ENCODE measurements at places on chromosomes 13 and 19.

DNA sequence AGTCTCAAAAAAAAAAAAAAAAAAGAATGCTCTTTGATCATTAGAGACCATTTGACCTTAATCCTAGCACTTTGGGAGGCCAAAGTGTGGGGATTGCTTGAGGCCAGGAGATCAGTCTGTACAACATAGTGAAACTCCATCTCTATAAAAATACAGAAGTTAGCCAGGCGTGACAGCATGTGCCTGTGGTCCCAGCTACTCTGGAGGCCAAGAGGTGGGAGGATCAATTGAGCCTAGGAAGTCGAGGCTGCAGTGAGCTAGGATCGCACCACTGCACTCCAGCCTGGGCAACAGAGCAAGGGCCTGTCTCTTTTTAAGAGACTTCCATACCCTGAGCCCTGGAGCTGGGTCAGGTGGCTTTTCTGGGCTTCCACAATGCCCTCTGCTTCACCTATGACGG, 11.5 kb upstream of the COLGALT1 start:
- no peak for DNase-seq

GRCh38 chr13:42899266-42899665, 92.8 kb downstream of the EPSTI1 start:
- no peak for DNase-seq

- no peak for DNase-seq
These were observed 28.1 kb downstream of the MPND start for GRCh38 chr19:4371247-4372164.

GRCh38 chr13:73849292-73849691, 284.9 kb downstream of the KLF12 start:
- no peak for DNase-seq

GRCh38 chr19:19321141-19321577, 530 bp downstream of the MAU2 start:
- no peak for DNase-seq
